Forelimb muscle (tissue), 1 donor: ENCODE measurements at places on chromosomes 16 and 17. TPM values are rescaled to one million over a fixed set of nuclear protein-coding genes. Genes with fewer than 3 reads are reported as not detected.

DNA sequence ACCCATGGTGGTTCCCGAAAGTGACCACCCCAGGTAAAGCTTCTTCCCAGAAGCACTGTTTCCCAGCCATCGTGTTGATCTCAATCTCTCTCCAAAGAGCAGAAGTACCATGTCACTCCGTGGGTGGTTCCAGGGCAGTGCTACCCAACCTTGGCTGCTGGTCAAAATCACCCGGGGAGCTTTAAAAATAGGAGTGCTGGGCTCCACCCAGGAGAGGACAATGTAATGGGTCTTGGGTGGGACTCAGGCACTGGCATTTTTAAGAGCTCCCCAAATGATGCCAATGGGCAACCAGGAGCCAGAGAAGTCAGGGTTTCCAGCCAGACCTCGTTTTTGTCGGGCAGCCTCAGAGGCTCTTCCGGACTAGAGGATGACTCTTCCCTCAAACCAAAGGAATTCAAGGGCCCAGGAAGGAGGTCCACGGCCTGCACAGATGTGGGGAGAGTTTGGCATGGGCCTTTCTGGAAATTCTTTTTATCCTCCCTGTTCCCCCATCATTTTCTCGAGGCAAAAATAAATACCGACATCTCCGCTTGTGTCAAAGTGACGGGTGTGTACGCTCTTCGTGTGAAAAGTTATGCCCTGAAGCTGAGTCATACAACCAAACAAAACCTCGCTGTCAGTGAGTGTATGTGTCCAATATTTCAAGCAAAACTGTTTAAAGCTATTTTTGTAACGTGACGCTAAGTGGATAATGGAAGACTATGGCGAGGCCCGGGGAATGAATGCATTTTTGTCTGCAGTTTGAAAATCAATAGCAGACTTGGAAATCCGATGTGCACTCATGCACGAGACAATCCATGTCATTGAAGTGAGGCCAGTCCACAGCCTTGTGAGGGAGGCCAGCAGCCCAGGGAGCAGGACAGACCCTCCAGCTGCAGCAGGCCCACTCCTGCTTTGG is 364.1 kb downstream of the FOXL1 start:
- no peak for DNase-seq

DNA sequence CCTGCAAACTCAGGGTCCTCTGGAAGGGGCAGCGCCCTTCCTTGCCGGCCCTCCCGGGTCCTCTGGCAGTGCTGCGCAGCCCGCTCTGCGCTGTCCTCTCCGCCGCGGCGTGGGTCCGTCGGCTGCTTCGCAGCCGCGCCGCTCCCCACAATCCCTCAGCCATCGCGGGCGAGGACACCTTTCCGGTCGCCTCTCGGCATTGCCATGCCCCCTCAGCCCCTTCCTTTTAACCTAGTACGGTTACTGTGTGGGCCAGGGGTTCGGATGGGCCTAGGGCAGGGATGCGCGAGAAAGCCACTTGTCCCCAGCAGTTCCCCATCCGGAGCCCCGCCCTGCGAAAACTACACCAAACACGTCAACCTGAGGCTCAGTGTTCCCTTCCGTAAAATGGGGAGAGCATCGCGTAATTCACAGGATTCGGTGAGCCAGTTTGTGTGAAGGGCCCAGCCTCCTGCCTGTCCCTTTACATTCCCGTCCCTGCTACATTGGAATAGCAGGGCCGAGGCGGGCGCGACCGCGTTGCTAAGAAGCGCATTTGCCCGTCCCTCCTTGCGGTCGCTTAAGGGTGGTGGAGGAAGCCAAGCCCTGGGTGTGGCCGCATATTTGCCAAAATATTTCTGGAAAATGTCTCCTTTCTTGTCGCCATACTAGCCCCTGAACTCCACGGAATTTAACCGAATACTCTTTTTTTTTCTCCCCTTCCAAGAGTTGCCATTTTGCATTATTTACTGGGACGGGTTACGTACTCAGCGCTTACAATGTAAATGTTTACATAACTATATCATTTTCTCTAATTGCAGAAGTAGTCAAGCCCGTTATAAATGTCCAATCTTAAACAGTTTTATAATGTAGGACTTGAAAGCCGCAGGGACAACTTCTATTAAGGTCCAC is 13.2 kb downstream of the COPZ2 start:
- no peak for DNase-seq

GRCh38 chr16:27217256-27217655 is 13.9 kb downstream of the KDM8 start:
- DNase-seq: no peak

DNA sequence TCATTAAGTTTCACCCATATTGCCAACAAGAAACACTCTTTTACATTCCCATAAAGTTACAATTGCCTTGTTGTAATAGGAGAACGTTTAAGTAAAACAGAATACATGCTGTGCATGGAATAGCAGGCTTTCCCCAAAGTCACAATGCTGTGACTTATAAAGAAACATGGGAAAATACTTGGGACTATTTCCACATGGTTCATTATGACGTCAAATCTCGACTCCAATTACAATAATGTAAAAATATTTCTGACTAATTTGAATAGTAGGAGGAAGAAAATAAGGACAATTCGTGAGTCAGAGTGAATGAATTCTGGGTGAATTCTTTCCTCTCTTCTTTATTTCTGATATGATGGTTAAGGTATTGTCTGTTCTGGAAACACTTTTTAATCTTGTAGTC is 52.8 kb downstream of the CDH11 start:
- no peak for DNase-seq

- DNase-seq: no peak
These were observed 157.8 kb downstream of the HS3ST3B1 start for GRCh38 chr17:14458724-14459123.

GRCh38 chr16:87345726-87346424 is 28.7 kb upstream of the C16orf95 start:
- no peak for DNase-seq

The SLFN13 gene
- polyA plus RNA-seq: 4.3 TPM

The GALR2 gene
- not detected for polyA plus RNA-seq

The NT5M gene
- 7.5 TPM for polyA plus RNA-seq

The KRTAP9-2 gene
- not detected for polyA plus RNA-seq

The TPSB2 gene
- polyA plus RNA-seq: 2.6 TPM
